Ascending aorta (tissue), 2 donors: ENCODE measurements at places on chromosomes 4 and X. TPM values are rescaled to one million over a fixed set of nuclear protein-coding genes. Genes with fewer than 3 reads are reported as not detected.

The TLR3 gene
- total RNA-seq = 19.9 TPM

The TMSB15A gene
- total RNA-seq = not detected

The PTPN13 gene
- 20.8 TPM for total RNA-seq

The NAA11 gene
- total RNA-seq = not detected

The FAM9B gene
- not detected for total RNA-seq

The NALF2 gene
- total RNA-seq = 0.43 TPM

The RTL5 gene
- total RNA-seq = 17.1 TPM

The CENPE gene
- not detected for total RNA-seq

The MTHFD2L gene
- not detected for total RNA-seq

The TIGD4 gene
- not detected for total RNA-seq

The ADH6 gene
- total RNA-seq = not detected

The MYOZ2 gene
- 3.5 TPM for total RNA-seq

The MAGEB2 gene
- total RNA-seq = not detected

The XAGE1B gene
- not detected for total RNA-seq

The MAGEB17 gene
- total RNA-seq = not detected

The TCEAL9 gene
- 20.9 TPM for total RNA-seq

The SH3RF1 gene
- total RNA-seq = 27.6 TPM

The NWD2 gene
- 0.64 TPM for total RNA-seq

The TLR2 gene
- 19.1 TPM for total RNA-seq

The DCAF8L2 gene
- not detected for total RNA-seq

The CNKSR2 gene
- total RNA-seq = 0.53 TPM

The CASP6 gene
- total RNA-seq = not detected

The NPY2R gene
- not detected for total RNA-seq

The CSN1S1 gene
- total RNA-seq = not detected

The APOO gene
- total RNA-seq = not detected

The RAB40A gene
- total RNA-seq = 1.5 TPM

The CYP4V2 gene
- total RNA-seq = 14.3 TPM

The MAGEA2B gene
- not detected for total RNA-seq

The TENM3 gene
- 2.8 TPM for total RNA-seq

The BGN gene
- total RNA-seq = 1,387 TPM

The CXXC4 gene
- not detected for total RNA-seq

The CSAG3 gene
- not detected for total RNA-seq

The UGT2B15 gene
- total RNA-seq = 0.21 TPM
